Kasumi-1 (cell line): ENCODE measurements at places on chromosomes 6 and 20.

- DNase-seq = no peak
These were observed 98.0 kb downstream of the ANKRD6 start for GRCh38 chr6:89530982-89531381.

DNA sequence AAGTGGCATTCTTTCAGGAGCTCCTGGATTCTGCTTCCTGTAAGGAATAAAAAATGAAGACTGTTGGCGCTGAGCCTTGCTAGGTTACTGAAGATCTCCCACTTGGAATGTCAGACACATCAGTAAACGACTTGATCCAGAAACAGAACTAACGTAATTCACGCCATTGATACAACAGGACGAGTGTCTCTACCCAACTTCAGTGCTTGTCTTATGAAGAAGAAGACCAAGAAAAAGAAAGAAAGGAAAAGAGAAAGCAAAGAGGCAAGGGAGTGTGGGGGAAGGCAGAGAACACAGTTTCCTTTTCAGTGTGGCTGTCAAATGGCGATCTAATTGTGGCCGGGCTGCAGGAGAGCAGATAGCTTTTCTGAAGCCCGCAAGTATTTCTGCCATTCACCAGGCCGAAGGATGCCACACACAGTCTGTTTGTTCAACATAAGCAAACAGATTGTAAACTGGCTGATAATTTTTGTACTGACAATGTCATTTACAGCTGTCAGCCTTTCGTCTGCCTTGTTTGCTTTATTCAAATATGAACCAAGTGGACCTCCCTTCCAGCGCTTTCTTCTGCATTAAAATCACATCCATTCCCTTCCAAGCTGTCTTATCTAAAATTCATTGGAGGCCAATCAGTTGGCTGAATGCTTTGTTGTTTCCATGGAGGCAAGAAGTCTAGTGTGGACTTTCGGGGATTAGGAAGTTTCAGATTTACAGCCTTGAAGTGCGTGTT lies 180.6 kb downstream of the FOXA2 start:
- no peak for DNase-seq

DNA sequence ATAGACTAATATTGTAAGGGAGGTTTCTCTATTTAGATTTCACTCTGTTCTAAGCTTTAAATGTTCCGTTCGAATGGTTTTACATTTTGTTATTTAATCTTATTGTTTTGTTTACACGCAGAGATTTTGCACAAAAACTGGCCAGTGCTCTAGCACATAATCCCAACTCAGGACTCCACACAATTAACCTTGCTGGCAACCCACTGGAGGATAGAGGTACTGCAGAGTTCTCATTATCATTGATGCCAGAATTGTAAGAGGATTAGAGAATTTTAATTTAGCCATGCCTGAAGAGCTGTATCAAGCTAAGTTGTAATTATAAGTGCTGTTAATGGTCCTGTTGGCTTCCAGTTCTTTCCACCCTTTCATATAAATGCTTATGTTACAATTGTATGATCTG lies 179.7 kb upstream of the SCGN start:
- DNase-seq = no peak

GRCh38 chr6:125811259-125811658 lies 20.5 kb downstream of the NCOA7 start:
- no peak for DNase-seq
